ENCODE measurements at places on chromosomes 11 and 22.

- peak; percentile 56 for DNase-seq
Observed at GRCh38 chr11:64245401-64245796, 1.3 kb downstream of the PPP1R14B start.

- no peak for DNase-seq
Observed at GRCh38 chr11:94153320-94153719, 24.7 kb downstream of the PANX1 start.

GRCh38 chr11:27076121-27076589 is 35.5 kb downstream of the BBOX1 start:
- no peak for DNase-seq

DNA sequence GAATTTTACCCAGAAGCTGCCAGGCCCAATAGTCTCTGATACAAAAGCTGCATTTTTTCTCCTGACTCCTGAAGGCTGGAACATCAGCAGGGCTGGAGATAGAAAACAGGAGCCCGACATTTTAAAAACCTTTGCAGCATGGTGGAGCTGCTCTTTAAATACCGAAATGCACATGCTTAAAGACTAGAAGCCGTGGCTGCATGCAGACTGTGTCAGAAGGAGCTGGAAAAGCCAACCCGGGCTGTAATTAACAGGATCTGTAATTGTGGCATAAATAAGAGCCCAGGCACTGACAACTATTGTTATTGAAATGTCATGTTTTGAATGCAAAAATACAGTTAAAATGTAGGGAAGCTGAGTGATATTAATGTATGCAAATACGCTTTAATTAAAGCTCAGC is 304.9 kb upstream of the PLET1 start:
- DNase-seq = no peak

DNA sequence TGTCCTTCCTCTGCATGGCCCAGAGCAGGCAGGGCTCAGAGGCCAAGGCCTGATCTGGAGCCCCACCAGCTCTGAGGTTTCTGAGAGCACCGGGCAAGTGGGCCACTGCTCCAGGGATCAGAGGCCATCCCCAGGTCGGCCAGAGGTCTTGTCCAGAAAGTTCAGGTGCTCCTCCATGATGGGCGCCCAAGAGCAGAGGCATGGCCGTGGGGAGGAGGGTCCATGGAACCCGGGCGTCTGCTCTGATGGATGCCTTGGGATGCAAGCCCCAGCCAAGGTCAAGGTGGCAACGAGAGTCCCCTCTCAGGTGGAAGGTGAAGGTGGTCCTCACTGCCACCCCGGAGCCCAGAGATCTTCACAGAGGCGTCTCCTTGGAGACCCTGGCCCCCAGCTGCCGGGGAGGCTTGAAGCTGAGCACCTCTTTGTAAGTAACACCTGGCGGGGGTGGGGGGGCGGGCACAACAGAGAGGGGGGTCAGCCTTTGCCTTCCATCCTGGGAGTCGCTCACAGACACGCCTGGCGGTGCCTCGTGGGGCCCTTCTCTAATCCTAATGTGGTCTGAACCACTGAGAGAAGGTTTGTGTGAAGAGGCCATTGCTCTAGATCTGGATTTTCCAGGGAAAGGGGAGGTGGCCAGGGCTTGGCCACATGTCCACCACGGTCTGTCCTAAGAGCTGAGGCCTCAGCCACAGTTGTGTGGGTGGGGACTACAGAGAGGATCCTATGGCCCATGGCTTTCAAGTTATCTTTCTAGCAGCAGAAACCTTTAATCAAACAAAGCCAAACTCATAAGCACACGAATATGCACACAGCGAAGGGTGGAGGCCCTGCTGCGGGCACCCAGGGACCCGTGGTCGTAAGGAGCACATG is 2.2 kb upstream of the HDAC10 start:
- DNase-seq = no peak

GRCh38 chr11:112477581-112478317 is 217.1 kb upstream of the PLET1 start:
- no peak for DNase-seq

DNA sequence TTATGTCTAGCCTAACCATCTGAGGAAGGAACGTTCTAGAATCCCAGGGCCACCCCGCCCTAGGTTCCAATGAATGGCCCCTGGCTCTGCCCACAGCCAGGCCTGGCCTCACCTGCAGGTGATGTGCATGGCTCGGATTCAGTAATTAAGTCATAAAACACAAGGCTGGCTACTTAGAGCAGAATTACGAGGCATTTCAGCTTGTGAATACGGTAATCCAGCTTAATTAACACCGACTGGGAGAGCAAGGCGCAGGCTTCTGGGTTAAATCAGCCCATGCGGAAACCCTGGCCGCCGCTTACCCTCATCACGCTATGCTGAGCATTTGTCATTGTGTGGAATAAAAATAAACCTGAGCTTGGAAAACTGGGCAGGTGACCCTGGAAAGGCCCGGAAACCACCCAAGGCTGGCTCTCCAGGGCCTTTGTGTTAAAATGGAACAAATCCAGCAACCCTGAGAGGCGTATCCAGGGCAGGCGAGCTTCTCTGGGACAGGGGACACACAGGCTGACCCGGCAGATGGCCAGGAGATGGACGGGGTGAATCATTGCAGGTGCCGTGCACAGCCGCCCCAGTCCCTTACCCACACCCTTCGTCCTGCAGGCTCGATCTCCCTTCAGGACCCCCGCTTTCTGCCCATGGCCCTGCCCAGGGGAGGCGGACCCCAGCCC is 220.2 kb downstream of the CTTN start:
- DNase-seq = no peak

GRCh38 chr11:47485107-47485506 is 36.2 kb upstream of the RAPSN start:
- no peak for DNase-seq

- DNase-seq = peak; percentile 69
Observed at GRCh38 chr11:126416542-126417090, 61.1 kb downstream of the ST3GAL4 start.

DNA sequence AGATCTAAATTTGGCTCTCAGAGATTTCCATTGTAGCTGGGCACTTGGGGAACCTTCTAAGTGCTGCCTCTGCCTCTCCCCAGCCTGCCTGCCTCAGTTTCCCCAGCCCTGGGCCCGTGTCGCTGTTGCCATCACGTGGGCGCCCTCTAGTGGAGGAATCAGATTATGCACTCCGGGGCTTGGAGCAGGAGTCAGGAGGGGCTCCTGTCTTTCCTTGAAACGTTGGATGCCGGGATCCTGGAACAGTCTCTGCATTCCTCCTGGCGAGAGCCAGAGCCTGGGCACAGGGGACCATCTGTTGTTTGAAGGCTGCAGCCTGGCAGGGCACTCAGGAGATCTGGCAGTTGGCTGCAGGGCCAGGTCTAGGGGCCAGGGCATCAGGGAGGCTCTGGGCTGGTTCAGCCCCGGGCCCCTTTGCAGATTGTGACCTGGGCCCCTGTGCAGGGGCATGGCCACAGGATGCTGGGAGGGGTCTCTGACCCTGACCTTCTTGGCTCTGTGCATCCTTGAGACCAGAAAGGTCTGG is 71.6 kb downstream of the LRP5 start:
- peak; percentile 69 for DNase-seq

DNA sequence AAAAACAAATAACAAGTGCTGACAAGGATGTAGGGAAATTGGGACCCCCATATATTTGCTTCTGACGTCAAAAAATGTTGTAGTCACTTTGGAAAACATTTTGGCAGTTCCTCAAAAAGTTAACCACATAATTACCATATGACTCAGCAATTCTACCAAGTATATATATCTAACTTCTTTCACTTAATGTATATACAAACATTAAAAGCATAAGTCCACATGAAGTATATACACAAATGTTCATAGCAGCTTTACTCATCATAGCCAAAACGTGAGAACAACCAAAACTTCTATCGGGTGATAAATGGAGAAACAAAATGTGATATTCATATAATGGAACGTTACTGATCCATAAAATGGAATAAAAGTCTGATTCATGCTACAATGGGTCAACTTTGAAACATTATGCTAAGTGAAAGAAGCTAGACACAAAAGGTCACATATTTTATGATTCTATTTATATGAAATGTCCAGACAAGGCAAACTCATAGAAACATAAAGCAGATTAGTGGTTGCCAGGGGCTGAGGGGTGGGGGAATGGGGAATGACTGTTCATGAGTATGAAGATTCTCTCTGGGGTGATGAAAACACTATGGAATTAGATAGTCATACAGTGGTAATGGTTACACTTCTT is 48.7 kb upstream of the TEAD1 start:
- DNase-seq = no peak

GRCh38 chr11:102007567-102008437 is 39.4 kb upstream of the CFAP300 start:
- no peak for DNase-seq

DNA sequence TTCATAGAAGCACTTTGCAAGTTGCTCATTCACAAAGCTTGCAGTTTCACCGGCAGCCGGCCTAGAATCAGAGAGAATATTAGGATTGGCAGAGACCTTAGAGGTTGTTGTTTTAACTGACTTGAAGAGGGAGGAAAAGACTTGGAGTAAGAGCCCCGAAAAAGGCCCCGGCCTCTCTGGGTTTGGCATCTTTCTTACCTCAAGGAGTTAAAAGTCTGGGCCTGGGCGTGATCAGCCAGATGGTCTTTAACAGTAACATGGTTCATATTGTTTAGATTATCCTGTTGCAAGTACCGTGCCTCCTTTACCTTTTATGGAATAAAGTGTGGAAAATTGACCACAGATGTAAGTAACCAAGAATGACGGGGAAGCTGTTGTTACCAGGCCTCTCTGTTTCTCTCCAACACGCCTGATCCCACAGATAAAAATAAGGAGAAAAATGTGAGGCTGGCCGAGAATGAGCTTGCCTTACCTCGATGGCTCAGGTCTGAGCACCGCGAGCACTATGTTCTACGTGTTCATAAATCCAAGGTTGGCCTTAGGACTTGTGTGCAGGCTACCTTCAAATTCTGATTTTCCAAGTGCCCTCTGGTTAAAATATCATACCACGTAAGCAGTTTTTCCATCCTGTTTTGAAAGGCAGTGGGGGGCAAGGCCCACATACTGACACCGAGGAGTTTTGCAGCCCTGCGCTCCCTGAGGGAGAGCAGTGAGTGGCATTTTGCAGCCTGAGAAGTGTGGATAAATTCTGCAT is 56.4 kb downstream of the PARVA start:
- no peak for DNase-seq

GRCh38 chr22:50544078-50544745 is 1.5 kb upstream of the KLHDC7B start:
- peak; percentile 84 for DNase-seq

DNA sequence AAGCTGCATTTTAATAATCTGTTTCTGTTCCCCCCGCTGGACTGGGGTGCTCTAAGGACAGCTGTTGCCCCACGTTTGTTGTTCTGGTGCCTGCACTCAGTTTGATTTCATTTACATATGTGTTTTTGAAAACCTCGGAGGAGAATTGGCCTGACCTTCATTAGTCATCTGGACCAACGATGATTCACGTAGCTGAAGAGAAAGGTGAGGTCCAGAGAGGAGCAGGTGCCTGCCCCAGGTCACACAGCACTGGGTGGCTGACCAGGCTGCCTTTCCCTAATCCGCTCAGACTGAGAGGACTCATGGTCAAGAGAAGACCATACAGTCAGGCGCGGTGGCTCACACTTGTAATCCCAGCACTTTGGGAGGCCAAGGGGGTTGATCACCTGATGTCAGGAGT is 3.8 kb downstream of the CSDC2 start:
- DNase-seq = no peak

DNA sequence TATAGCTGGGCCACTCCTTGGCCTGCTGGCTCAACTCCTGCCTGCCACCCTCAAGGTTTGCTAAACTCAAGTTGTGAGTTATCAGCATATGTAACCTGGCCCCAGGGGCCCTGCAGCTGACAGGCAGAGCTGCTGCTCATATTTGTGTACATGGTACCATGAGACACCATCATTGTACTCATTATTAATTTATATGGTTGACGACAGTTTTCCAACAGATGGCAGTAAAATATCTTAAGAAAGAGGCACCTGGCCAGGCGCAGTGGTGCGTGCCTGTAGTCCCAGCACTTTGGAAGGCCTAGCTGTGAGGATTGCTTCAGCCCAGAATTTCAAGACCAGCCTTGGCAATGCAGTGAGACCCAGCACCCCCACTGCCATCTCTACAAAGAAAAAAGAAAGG is 11.4 kb upstream of the DENND5A start:
- no peak for DNase-seq

DNA sequence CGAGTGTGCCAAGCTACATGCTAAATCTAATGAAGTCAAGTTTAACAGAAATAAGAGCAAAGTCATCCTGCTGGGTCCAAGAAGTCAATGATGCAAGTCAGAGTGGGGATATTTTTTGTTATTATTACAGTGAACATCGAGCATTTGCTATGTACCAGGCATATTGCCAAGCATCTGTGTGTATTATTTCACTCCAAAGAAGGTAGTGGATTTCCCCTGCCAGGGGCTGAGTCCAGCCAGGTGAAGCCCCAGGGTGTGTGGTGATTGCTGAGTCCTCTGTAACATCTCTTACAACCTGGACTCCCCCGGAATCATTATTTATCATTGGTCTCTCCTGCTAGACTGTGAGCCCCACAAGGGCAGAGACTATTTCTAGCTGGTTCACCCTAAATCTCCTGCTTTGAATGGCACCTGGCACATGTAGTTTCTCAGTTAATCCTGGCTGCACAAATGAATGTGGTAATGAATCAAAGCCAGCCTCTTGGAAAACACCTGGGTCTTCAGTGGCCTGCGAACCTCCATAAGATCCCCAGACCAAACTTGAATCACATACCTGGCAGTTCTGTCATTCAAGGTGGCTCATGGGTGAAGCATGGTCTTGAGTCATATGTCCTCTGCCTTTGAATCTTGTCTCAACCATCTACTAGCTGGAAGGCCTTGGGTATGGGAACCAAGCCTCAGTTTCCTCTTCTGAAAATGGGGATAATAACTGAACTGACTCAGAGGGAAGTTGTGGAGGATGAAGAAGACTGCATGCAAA is 549.2 kb downstream of the MIAT start:
- no peak for DNase-seq

All from activated CD8-positive, alpha-beta memory T cell treated with anti-CD3 and anti-CD28 coated beads, Interleukin-2, amount 50 U/mL, for 4 hours (primary cell).